NCI-H1092 treated with DMSO at 0.1 percent for 48 hours (cell line): ENCODE measurements at places on chromosomes 13 and 19.

DNA sequence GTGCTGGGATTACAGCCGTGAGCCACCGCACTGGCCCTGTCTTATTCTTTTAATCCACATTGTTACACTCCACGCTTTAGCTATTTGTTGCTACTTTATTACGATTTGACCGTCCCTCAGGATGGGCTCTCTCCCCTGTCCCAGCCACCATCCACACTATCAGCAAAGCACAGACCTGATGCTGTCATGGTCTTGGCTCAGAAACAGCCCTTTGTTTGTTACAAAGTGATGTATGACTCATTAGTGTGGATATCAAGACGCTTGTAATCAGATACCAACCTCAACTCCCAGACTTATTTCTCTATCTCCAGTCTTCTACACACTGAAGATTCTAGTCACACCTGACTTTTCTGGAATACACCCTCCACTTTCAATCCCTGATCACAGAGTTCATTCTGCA is 84.6 kb upstream of the FREM2 start:
- no peak for DNase-seq

DNA sequence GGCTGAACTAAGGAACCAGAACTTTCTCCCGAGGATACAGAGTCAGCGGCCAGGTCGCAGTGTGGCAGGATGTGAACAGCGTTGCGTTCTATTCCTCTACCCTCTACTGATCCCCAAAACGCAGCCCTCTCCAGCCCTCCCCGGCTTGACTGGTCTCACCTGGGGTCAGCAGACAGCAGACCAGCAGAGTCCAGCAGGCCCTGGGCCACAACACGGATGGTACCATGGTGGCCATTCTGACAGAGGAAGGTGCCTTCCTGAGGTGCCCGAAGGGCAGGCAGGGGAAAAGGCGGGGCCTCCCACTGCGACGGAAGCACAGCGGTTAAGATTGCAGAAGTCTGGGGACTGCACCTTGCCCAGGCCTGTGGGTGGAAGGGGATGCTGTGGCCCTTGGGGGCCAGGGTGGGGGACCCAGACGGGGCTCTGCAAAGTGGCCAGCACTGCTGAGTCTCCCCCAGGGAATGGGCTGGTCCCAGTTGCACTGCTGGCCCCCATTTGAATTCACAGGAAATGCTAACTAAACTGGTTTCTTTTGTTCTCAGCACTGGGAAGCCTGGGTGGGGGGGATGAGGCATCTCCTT is at the start of gene ICAM3:
Gene ICAM3, minus strand, starts transcription at position 245 of the 581 bp plus-strand sequence. Its CDS starts 10 bp downstream, at position 235.
- no peak for DNase-seq

DNA sequence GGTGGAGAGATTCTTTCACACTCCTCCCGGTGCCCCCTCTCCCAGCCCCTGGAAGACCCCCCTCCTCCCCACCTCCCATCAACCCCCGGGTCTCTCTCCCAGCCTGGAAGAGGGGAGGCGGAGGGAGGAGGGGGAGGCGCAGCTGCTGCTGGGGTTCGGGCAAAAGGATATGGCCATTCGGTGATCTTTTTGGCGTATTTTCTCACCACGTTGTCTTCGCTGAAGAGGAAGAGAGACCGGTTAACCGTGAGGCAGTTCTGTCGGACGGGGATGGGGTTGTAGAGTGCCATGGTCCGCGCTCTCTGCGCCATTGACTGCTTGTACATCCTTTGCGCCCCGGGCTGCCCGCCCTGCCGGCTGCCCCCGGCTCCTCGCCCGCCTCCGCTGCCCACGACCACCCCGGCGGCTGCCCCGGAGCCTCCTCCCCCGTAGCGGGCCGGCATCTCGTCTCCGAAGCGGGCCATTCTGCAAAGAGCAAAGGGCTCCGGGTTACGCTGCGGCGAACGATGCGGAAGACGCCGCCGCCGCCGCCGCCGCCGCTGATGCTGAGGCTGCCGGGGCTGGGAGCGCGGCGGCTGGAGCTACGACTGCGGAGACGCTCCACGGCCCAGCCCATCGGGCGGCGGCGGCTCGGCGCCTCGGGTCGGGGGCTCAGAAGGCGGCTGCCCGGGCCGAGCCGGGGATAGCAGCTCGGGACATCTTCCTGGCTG is 363 bp downstream of the CACNA1A start:
- DNase-seq, result no peak

DNA sequence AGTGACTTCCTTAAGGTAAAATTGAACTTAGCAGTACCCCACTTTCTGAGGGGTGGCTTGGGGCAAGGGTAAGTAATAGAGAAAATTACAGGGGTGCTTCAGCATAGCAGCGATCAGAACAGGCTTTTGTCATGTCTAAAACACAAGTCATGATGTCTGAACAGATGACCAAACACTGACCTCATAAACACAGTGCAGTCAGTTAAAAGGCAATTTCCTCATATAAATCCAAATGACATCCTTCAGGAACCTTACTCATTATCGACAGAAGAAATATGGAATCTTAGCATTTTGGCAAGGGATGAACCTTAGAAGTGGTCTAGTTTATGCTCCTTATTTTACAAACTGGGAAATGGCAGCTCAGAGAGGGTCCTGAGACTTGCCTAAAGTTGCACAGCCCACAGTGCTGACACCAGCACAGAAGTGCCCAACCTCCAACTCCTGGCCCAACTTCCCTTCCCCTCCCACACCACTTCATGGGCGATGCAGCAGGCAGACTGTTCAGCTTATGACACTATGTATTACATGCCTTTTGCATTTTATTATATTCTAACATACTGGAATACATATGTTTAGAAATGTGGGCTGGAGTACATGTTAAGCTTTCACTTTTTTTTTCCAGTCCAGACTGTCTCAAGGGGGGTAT is 3.6 kb downstream of the GJA3 start:
- no peak for DNase-seq

GRCh38 chr19:10159610-10160009 is 35.1 kb downstream of the DNMT1 start:
- DNase-seq, result no peak

DNA sequence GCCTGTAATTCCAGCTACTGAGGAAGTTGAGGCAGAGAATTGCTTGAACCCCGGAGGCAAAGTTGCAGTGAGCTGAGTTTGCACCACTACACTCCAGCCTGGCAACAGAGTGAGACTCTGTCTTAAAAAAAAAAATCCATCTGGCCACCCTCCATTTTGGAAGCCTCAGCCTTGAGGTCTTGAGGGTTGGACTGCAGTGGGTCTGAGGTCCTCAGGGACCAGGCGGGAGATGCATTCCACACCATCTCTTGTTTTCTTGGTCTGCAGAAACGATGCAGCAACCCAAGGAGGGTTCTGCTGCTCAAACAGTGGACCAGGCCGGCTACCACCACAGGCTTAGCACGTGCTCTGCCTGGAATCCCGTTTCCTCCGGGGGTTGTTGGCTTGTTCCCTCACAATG is 299.3 kb downstream of the FGF9 start:
- no peak for DNase-seq

DNA sequence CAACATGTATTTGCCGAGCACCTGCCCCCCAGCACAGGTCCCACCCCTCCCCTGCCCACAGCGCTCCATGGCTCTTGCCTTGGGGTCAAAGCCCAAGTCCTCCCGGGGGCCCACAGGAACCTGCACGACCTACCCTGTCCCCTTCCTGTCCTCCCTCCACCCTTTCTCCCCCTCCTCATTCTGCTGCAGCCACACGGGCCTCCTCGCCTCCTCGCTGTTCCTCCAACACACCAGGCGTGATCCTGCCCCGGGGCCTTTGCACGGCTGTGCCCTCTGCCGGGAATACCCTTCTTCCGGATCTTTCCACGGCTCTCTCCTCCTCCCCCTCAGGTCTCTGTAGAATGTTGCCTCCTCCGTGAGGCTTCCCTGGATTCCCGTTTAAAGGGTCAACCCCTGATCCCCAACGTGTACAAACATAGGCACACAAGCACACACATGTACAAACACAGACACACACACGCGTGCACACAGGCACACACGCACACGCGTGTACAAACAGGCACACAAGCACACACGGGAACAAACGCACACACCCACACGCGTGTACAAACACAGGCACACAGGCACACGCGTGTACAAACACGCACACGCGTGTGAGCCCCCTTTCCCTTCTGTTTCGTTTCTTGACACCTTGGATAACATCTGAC is 2.8 kb downstream of the MADCAM1 start:
- DNase-seq, result no peak

GRCh38 chr19:33499248-33499647 is 22.3 kb downstream of the PEPD start:
- no peak for DNase-seq

DNA sequence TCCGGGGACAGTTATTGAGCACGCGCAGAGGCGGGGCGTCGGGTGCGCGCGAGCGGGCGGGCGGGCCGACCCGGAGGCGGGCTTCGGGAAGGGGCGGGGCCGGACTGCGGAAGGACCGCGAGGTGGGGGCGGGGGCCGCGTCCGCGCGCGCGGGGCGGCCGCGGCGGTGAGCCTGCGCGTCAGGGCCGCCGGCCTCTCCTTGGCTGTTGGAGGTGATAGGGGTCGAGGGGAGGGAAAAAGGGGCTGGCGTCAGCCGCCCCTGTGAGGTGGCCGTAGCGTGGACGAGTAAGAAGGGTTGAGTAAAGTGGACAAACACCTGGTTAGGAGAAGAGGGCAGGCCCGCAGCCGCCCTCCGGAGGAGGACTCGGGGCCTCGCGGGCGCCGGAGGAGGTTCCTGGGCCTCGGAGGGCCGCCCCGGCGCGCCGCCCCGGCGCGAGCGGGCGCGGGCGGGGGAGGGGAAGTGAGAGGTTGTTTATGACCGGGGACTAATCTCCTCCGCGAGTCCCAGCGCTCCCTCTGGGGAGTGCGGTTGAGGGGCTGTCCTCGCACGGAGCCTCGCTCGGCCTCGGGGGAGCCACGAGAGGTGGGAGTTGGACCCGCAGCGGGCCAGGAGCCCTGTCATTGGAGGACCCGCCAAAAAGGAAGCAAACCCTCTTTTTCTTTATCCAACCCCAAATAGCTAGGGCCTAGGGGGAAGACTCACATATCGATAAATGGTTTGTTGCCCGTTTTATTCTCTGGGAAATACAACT is 547 bp upstream of the INTS6 start:
- DNase-seq, result peak; percentile 80

GRCh38 chr13:40363653-40364052 is 302.8 kb downstream of the FOXO1 start:
- no peak for DNase-seq

DNA sequence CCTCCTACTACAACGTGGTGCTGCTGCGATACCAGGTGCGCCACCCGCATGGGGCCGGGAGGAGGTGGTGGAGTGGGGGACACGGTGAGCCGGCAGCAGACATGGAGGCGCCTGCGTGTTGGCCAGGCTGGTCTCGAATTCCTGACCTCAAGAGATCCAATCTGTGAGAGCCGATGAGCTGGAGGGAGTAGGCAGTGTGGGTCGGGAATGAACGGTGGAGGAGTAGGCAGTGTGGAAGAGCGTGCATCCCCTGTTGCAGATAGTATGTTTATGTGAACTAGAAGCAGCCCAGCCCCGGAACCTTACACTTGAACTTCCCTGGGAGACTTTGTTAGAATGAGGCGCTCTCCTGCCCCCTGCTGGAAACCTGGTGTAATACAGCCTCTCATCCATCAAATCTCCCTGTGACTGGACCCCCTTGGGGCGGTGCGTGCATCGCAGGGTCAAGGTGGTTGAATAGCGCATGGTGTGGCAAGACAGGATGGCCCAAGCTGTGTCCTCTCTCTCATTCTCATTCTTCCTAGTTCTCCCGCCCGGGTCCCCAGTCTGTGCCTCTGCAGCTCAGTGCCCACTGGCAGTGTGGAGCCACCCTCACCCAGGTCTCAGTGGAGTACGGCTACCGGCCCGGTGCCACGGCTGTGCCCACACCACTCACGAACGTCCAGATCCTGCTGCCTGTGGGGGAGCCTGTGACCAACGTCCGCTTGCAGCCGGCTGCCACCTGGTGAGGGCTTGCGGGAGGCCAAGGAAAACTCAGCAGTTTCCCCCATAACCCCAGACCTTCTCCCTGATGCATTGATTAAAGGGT is 10.5 kb upstream of the B3GNT3 start:
- DNase-seq, result peak; percentile 75

GRCh38 chr13:39575641-39576238 is 27.3 kb downstream of the LHFPL6 start:
- DNase-seq, result no peak

DNA sequence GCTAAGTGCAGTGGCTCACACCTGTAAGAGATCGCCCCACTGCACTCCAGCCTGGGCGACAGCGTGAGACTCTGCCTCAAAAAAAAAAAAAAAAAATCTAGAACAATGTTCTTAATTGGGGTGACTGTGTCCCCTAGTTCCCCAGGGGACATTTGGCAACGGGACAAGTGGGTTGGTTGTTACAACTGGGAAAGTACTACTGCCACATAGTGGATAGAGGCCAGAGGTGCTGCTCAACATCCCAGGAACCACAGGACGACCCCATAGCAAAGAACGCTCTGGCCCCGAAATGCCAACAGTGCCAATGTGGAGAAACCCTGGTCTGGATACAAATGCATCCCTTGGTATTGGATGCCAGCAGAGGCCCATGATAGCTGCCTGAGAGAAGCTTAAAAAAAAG is 11.8 kb downstream of the NLRP12 start:
- DNase-seq, result no peak

DNA sequence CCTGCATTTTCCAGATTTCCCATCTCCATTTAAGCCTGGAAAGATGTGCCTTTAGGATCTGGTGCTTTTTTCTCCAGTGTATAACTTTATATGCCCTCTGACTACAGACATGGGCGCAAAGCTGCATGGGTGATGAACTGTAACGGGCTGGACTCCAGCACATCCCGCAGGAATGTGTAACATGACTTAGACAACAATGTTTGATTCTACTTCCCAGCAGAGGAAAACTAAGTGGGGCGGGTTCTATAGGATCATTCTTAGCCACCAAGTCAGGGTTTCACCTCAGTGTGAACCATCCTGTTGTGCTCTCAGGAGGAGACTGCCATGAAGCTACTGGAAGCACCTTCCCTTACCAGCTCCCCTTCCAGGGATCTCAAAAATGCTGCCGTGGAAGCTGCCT is 93.2 kb upstream of the SERP2 start:
- DNase-seq, result no peak

DNA sequence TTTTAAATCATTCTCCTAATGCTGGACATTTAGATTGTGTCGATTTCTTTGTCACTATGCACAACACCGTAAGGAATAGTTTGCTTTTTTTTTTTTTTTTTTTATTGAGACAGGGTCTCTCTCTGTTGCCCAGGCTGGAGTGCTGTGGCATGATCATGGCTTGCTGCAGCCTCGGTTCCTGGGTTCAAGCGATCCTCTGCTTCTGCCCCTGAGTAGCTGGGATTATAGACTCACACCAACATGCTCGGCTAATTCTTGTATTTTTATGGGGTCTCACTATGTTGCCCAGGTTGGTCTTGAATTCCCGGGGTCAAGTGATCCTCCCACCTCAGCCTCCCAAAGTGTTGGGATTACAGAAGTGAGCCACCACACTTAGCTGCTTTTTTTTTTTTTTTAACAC is 86.5 kb downstream of the RYR1 start:
- no peak for DNase-seq

DNA sequence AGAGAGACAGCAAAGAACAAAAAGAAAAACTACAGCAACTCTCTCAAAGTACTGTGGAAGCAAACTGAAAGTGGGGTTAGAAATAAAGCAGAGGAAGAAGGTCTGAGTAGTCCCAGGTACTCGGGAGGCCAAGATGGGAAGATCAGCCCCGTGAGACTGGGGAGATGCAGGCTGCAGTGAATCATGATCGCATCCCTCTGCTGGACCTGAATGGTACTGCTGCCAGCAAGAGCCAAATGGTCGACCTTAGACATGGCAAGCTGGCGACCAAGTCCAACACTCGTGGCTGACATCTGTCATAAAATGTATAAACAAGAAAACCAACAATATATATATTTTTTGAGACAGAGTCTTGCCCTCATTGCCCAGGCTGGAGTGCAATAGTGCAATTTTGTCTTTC is 33.7 kb upstream of the ZNF724 start:
- DNase-seq, result peak; percentile 10
